ENCODE measurements at places on chromosomes 3 and 15.

- DNase-seq = no peak
Observed at GRCh38 chr15:48333540-48333939, 2.3 kb downstream of the DUT start.

DNA sequence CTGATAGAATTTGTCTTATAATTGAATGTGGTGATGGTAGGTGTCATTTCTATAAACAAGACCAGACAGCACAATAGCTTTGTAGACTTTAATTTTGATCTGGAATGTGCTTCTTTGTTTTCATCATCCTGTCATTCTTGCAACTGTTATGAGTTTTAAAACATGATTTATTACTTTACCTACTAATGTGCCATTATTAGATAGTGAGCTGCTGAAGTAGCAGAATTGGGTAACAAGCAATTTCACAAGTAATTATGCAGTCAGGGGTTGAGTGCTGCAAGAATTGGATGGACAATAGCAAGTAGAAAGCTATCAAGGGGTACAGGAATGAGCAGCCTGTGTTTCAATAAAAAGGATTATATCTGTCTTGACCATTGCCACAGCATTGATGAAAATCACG is 975.6 kb downstream of the ROBO1 start:
- DNase-seq = no peak

DNA sequence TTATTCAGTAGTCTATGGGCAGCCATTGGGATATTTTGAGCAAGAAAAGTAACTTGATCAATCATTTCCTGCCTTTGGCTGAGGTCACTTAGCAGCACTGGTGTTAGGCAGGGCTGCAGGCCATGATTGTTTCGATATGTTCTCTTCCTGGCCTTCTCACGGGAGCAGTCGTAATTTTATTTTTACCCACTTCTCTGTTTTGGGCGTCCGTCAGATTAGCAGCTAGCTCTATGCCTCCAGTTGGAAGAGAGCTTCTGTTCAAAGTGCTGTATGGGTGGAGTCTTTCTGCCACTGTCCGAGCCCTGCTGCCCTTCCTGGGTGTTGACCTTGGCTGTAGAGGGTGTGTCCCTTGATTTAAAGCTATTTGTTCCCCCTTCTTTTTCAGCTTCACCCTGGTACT is 123.4 kb upstream of the ROPN1 start:
- peak; percentile 10 for DNase-seq

DNA sequence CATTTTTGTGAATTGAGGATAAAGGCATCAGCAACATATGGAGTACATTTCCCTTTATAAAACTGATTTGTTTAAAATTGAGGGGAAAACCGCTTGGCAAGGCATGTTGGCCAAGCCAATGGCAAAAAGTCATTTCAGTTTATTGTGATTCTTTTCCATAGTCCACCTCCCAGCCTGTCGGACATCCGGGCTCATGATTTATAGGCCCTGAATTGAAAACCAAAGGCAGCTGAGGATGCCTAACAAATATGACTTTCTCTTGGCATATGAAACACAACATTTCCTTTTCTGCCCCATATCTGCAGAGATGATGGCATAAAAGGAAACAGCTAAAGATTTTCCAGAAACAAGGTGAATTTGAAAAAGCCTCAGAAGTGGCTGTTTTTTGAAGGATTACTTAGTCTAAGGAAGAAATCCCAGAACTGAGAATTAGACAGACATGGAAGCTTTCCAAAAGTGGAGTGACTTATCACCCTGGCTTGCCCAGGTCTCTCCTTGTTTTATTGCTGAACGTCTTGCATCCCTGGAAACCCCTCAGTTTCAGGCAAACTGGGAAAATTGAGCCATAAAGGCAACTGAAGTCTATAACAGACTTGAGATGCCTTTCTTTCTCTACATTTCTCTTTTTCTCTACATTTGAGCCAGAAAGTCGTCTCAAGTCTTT is 74.0 kb downstream of the COL8A1 start:
- no peak for DNase-seq

DNA sequence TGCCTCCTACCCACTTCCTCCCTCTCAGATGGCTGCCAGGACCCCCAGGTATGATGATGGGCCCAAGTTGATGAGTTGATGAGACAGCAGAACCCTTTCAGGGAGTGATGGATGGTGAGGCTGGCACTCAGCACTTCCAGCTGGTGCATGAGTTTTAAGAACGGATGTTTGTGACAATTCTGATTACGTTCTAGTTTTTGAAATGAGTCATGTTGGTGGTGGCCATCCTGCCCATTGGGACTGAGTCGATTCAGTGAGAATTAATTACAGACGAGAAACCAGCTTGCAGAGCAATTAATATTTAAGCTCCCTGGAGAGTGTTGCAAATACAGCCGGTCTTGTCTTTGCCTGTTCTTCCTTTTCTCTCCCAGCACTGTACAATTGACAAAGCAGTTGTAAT is 56.9 kb upstream of the NR2C2 start:
- DNase-seq = no peak

- DNase-seq = no peak
Observed at GRCh38 chr3:177037241-177037640, 160.0 kb downstream of the TBL1XR1 start.

- no peak for DNase-seq
Observed at GRCh38 chr3:72032441-72033135, 247.6 kb upstream of the PROK2 start.

DNA sequence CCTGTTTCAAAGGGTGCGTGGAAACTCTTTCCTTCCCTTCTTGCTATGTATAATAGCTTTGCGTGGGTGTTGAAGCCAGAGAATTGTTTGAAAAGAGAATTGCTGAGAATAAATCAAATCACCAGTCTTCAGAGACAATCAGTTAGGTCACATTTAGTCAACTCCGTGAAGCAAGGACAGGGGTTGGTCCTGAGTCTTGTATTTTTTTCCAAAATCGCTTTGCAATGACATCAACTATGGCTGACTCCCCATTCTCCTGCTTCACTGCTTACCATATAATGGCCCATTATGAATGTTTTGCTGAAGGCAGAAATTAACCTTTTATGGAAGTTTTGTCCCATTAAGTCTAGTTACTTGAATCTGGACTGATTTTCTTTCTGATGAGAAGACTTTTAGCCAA is 852.8 kb downstream of the AGBL1 start:
- no peak for DNase-seq

DNA sequence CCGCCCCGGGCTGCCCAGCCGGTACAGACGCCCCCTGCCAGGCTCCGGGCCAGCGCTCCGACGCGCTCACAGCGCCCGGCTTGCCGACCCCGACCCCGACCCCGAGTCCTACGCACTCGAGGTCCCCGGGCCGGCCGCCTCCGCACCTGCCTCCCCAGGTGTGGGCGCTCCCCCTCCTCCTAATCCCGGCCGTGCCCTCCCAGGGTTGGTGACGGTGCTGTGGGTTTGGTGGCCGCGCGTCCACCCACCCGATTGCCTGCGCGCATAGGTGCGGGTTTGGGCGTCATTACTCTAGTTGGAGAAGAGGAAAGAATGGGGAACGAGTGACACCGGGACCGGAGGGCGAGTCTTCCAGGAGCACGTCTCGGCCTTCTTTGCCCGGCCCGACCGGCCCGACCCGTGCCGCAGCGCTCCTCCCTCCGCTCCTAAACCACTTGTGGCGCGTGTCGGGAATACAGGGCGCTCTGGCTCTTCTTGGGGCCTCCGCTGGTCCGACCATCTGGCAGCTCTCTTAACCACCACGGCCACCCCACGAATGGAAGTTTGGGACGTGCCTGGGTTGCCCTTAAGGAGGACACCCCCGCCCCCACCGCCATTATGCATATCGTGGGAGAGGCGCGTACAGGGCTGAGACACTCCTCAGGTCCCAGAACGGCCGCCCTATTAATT is 810 bp upstream of the THRB start:
- DNase-seq = no peak

- no peak for DNase-seq
Observed at GRCh38 chr3:84961011-84961410, 2.2 kb downstream of the CADM2 start.

DNA sequence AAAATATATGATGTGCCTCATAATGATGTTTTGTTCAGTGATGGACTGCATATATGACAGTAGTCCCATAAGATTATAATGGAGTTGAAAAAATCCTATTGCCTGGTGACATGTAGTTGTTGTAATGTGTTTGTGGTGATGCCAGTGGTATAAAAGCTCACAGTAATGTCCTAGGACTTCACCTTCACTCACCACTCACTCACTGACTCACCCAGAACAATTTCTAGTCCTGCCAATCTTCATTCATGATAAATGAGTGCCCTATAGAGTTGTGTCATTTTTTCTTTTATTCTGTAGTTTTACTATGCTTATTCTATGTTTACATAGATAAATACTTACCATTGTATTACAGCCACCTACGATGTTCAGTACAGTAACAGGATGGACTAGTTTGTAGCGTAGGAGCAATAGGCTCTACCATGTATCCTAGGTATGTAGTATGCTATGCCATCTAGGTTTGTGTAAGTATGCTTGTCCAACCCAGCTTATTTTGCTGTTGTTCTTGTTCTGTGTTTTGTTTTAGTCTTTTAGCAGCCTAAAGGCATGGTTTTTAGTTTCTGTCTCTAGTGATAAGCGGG is 88.5 kb upstream of the LRRFIP2 start:
- no peak for DNase-seq

DNA sequence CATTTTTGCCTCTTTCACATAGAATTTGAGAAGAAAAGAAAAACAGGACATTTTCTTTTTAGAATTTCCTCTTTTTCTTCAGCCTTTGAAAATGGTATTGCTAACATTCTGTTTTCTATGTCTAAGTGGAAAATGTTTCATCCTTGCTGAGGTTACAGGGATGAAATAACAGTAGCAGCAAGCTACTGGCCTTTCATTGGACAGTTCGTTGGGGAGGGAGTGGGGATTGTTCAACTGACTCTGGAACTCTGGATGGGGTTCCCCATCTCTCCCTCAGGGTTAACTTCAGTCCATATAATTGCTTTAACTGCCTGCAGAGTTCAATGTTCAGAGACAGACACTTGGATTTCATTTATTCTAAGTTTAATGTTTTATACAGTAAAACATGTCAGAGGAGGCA is 346.0 kb downstream of the NLGN1 start:
- no peak for DNase-seq

DNA sequence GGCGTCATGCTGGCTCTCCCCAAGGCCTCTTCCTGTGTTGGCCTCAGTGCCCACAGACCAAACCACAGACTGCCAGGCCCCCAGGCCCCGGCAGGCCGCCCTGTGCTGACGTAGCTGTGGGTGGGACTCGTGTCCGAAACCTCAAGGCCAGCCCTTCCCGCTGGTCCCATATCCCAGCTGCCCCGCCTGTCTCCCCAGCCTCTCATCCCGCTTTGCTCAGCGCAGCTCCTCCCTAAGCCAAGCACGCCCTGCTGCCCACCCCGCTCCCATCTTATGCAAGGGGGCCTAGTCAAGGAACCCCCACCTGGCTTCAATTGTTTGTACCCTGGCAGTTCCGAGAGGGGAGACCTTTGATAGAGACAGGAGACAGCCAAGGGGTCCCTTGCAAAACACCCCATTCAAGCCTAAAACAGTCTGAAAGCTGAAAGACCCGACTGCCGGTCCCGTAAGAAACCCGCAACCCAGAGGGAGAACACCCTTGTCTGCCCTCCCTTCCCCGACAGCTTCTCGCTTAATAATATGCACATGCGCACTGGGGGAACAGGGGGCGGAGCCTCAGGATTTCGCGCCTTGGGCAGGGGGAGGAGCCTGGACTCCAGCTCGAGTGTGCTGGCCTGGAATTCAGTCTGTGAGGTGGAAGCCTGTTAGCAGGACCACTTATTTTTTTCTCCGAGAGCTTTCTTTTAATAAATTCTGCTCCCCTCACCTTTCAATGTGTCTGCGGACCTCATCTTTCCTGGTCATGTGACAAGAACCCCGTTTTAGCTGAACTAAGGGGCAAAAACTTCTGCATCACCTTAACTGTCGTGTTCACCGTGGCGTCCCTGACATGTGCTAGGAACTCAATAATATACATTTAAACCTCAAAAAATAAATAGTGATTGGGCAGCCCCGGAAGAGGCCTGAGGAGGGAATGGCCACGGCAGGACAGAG is 17.2 kb downstream of the TNFAIP8L3 start:
- DNase-seq = peak; percentile 67

- no peak for DNase-seq
Observed at GRCh38 chr3:40677749-40678148, 153.0 kb downstream of the ZNF621 start.

- DNase-seq = no peak
Observed at GRCh38 chr3:194163697-194164096, 27.7 kb downstream of the HES1 start.

- no peak for DNase-seq
Observed at GRCh38 chr3:59856934-59857460, 807.2 kb upstream of the CFAP20DC start.

DNA sequence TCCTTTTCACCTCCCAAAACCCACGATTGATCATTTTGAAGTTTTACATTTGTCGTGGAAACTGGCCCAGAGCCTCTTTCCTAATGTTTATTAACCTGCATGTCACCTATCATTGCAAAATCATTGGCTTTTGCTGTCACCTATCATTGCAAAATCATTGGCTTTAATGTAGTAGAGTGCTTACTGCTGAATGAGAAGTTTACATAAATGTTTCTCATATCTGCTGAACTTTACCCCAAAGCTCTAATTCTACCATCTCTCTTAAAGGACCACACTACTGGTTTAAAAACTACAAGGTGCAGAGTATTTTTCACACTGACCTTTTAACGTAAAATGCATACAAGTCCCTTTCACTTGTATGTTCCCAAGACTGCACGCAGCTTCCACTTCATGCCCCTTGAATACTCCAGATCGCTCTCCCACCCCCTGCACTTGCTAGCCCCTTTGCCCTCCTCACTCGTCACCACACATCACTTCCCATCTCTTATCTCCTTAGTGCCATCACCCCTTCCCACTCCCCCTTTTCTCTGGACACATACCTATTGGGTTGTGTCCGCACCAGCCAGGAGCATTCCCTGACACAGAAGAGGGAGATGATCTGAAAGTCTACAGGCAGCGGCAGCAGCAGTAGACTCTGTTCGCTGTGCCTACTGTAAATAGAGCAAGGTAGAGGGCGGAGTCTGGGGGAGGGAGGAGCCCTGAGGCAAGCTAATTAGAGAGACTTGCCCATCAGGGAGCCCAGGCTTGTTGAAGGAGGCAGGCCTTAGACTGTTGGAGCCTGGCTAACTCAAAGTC is 30.2 kb upstream of the ATOSA start:
- no peak for DNase-seq

DNA sequence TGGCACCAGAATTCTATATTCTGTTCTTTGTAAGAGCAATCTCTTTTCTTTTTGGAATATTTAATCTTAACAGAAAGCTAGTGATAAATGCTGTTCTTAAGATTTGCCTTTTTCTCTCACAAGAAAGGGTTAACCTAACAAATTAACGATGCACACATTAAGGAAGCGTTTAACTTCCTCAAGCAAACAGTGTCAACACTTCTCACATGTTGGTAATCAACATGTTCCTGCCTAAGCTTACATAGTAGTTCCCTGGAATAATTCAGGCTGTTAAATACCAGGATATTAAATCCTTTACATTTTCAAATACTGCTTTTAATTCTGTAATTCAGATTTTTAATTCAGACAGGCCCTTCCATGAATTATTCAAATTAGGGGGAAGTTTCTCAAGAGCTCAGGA is 67.4 kb upstream of the RPL35A start:
- DNase-seq = no peak

GRCh38 chr3:66581256-66581655 is 80.4 kb upstream of the LRIG1 start:
- DNase-seq = no peak

GRCh38 chr15:50339717-50340116 is 15.3 kb downstream of the GABPB1 start:
- no peak for DNase-seq

GRCh38 chr15:50137330-50137761 is 18.3 kb upstream of the ATP8B4 start:
- DNase-seq = peak; percentile 95

All from stromal cell of bone marrow (primary cell).